NCI-H524 treated with DMSO at 0.1 percent for 48 hours (cell line): ENCODE measurements at places on chromosomes 6 and 20.

- no peak for DNase-seq
Observed at GRCh38 chr6:52529311-52529710, 47.5 kb downstream of the TRAM2 start.

DNA sequence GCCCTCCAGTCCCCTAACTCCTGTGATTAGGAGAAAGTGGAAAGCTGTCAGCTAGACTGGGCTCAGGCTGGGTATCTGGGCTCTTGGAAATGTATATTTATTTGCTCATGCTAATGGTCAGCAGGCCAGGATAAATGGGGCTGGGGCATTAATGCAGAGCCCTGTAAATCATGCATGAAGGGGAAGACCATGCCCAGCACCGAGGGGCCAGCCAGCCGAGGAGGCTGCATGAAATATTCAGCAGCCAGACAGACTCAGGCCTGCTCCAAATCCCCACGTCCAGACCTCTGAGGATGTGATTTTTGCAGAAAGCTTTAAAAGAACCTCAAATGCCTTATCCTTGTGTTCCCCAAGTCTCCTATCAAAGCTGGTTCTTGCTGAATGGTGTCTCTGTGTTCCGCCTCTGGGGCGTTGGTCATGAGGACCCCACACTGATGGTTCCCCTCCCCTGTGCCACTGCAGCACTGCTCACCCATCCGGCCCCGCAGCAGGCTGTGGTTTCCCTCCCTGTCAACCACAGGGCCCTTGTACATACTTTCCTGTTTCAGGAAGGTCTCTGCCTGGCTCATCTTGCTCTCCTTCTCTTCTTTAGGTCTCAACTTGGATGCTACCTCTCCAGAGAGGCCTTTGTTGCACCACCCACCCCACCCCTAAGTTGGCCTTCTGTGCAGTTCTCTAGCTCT is 358.4 kb downstream of the CDH26 start:
- no peak for DNase-seq

DNA sequence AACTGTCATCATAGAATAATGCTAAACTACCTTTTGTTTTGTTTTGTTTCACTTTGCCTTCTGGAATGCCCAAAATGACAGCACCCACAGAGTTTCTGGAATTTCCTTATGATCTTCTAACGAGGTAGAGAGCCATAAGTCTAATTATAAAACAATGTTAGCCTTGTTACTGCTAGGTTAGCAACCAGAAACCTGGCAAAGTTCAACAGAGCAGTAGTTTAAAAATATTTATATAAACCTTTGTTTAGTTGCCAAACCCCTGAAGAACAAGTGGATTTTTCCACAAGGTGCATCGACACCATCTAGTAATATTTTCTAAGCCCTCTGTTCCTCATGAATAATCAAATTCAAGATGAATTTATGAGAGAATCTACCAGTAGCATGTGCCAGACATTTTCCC is 27.6 kb upstream of the IPCEF1 start:
- DNase-seq: no peak

DNA sequence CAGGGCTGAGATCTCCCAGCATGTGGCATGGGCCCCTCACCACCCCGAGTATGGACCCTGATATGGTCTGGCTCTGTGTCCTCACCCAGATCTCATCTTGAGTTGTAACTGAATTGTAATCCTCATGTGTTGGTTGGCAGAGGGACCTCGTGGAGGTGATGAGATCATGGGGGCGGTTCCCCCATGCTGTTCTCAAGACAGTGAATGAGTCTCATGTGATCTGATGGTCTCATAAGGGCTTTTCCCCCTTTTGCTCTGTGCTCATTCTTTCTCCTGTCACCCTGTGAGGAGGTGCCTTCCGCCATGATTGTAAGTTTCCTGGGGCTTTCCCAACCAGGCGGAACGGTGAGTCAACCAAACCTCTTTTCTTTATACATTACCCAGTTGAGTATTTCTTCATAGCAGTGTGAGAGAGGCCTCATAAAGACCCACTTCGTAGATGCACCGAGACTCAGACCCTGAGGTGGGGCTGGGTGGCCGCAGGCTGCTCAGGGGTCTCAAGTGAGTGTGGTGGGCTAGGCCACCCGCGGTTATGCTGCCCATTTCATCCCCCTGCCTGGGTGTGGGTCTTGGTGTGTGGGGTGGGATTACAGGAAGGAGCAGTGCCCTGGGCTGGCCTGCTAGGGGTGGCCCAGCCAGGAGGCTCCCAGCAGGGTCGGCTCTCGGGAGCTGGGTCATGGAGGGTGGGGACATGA is 26.2 kb upstream of the GATA5 start:
- DNase-seq: no peak

DNA sequence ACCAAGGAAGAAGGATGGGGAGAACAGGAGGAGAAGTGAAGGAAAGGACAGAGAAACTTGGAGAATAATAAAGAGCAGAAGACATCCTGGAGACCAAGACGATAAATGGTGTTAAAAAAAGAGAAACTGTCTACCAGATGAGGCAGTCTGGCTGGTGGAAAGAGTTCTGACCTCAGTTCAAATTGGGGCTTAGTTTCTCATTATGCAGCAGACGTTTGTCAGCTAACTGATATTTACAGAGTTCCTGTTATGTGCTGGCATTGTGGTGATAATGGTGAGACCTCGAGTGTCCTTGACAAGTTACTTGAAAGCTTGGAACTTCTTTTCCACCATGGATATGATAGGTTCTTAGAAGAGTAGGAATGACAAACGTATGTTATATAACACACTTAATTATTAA is 142.7 kb downstream of the LRRC1 start:
- no peak for DNase-seq
